BE2C (cell line): ENCODE measurements at places on chromosomes 16 and 17.

- no peak for DNase-seq
These were observed 61.2 kb downstream of the USP32 start for GRCh38 chr17:60330731-60331130.

- DNase-seq: no peak
These were observed 6.1 kb upstream of the ABCC12 start for GRCh38 chr16:48161906-48162305.

DNA sequence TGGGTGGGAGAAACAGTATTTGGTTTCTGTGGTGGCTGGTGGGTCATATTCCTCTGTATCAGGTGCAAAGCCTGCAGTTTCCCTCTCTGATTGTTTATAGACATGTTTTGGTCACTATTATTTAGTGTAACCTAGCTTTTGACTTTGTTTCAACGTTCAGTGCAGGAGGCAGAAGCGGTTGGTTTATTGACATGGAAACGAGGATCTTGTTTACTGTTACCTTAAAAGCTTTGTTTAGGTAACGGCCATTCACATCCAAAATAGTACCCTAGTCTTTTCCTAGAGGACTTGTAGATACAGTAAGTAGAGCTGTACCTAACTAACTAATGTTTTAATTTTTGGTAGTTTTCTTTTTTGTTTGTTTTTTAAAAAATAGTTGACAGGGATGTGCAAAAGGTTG is 3.5 kb downstream of the MSI2 start:
- no peak for DNase-seq

GRCh38 chr16:65042438-65043365 is 79.2 kb downstream of the CDH11 start:
- DNase-seq: no peak

- no peak for DNase-seq
These were observed 132.0 kb downstream of the C16orf78 start for GRCh38 chr16:49505556-49505955.

GRCh38 chr17:41131979-41132378 is 8.0 kb upstream of the KRTAP4-12 start:
- no peak for DNase-seq

- DNase-seq: no peak
These were observed at the start of gene CCL5 for GRCh38 chr17:35879773-35880654. CCL5 (minus strand) TSS chr17:35880360.

DNA sequence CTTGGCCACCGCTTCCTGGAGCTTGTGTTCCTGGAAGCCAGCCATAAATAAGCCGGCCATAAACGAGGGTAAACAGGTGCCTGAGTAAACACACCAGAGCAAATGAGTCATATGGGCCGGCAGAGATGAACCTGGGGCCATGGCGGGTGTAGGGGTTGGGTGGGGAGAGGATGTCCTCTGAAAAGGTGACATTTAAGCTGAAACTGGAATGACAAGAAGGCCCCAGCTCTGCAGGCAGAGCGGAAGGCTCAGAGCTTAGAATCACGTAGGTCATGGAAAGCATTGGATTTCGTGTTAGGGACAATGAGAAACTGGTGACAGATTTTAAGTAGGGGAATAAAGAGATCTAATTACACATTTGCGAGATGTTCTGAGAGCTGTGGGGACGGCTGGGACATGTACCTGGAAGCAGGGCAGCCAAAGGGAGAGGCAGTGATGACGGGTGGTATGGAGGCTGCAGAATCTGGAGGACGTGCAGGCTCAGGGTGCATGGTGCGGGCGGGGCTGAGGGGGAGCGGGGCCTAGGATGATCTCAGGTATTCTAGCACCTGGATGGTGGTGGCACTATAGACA is 8.1 kb upstream of the DNASE1 start:
- no peak for DNase-seq

- peak; percentile 89 for DNase-seq
These were observed 7.3 kb downstream of the NT5C start for GRCh38 chr17:75124041-75124818.

DNA sequence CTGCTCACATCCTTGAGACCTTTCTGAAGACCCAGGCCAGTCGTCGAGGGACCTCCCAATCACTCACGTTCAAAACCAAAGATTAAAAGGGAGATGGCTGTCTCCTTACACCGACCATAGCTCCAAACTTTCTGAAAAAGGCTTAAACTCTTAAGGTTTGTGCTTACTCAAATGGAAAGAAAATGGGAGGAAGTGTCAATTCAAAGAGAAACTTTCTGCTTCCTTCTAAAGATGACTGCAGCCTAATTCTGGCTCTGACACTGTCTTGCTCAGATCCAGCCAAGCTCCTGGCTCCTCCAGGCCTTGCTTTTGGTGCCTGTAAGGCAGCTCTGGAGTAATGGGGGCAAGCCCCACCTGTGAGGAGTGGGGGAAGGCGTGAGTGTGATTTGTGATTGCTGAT is 54.9 kb upstream of the WSB1 start:
- no peak for DNase-seq

DNA sequence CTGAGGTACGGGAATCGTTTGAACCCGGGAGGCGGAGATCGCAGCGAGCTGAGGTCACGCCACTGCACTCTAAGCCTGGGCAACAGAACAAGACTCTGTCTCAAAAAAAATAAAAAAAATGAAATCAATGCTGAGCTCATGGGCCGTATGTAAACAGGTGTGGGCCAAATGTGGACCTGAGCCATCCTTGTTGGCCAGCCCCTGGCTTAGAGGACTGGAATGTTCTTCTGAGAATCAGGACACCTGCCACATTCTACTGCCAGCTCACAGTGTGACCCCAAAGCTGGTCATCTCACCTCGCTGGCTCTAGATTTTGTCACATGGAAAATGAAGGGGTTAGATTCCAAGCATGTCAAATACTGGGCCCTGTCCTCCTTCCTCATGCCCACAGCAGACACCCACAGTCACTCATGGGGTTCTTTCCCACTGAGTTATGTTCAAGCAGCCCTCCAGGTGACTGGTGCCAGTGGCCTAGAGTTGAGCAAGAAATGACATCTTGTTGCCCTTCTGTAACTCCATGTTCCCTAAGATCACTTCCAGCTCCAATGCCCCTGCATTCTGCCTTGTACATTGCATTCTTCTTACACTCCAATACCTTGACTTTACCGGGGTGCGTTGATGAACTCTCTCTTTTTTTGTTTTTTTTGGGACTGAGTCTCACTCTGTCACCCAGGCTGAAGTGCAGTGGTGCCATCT is 110.6 kb downstream of the ABCC1 start:
- no peak for DNase-seq

DNA sequence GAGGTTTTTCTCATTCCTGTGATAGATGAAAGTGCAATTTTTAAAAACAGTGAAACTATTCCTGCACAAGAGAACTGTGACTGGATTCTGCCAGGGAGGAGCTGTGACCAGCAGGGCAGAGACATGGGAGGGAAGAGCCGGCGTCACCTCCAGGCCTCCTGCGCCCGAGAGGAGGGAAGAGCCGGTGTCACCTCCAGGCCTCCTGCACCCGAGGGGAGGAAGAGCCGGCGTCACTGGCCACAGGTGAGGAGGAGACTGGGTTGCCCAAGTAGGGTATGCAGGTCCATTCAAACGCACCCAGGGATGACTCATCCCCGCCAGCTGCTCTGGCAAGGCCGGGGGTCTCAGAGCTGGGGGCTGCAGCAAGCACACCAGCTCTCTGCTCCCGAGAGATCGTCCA is 56.7 kb downstream of the METRNL start:
- DNase-seq: no peak
